ENCODE measurements at places on chromosomes 11 and 22.

DNA sequence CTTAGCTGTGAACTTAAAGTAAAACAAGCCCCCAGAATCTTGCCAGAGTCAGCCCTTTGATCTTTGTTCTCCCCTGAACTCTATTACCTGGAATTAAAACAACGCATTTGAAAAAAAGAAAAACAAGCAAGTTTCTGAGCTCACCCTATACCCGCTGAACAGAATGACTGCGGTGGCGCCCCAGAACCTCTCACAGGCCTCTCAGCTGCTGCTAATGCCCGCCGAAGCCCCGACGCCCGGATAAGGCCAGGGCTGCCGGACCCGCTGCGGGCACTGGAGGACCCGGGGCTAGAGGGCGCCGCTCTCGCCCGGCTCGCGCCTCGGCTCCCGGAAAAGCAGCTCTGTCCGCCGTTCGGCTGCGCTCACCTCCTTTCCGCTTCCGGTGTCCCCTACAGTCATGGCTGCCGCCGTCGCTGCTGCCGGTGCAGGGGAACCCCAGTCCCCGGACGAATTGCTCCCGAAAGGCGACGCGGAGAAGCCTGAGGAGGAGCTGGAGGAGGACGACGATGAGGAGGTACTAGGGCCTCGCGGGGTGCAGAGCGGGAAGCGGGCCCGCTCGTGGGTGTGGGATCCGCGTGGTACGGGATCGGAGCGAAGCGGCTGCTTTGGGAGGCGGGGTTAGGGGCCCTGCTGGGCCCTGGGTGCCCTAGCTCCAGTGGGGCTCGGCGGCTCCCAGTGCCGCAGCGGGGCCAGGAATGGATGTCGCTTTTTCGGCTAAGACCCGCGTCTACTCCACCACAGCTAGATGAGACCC lies at the start of gene TOMM22:
TSS of gene TOMM22 (plus strand) at position 376 of the 754 bp plus-strand sequence. CDS start at position 398, 22 bp downstream.
- peak; percentile 76 for DNase-seq

GRCh38 chr22:43376765-43377547 lies 33.8 kb upstream of the SCUBE1 start:
- DNase-seq, result no peak

GRCh38 chr11:125945011-125945796 lies 640 bp upstream of the VSIG10L2 start:
- no peak for DNase-seq

- DNase-seq, result no peak
These were observed 313.5 kb downstream of the BLID start for GRCh38 chr11:121802542-121802941.

DNA sequence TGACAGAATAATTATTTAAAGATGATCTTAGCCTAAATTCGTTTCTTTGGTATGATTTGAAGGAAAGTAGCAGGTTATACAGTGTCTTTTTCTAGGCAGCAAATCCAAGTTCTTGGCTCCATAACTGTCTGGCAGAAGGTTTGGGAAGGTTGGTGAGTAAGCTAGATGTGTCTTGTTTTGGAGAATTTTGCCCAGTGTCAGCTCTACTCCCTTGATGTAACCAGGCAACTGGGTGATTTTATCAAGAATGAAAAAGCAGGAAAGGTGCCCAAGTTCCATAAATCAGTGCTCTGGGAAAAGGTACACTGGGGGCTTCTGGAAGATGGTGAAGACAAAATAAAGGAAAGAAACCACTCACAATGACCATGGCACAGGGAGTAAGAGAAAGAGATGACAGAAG lies 71.5 kb upstream of the USP47 start:
- no peak for DNase-seq

GRCh38 chr11:61532134-61533038 lies 23.8 kb downstream of the LRRC10B start:
- DNase-seq, result no peak

DNA sequence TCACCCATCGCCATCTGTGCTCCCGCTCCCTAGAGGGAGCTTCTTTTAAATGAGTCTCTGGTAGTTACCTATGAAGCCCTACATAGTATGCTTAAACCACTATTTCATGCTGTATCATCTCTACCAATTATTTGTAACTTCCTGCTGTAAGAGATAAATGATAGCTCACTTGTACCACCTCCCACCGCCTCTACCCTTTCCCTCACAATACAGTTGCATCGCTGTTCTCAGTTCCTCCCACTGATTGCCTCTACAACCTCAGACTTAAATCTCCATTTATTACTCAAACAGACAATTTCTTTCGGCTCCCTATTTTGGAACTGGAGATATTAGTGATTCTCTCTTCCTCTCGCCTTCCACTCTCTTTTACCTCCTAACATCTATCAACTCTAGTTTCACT lies 222.9 kb upstream of the ZC3H12C start:
- no peak for DNase-seq

DNA sequence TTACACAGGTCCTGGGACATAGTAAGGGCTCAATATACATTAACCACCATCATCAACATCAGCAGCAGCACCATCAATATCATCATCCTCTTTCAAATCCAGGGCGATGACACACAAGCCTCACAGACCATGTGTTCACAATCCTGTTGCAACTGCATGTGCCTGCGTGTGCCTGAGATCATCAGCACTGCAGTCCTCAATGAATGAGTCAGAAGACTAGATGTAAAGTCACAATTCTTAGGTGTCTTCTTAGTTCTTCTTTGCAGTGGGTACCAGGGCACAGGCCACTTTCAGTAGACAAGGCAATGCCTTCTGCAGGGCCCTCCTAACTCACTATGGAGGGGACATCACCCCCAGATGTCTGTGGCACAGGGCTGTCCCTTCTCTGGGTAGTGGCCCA lies 111.1 kb downstream of the MYO18B start:
- DNase-seq, result no peak

DNA sequence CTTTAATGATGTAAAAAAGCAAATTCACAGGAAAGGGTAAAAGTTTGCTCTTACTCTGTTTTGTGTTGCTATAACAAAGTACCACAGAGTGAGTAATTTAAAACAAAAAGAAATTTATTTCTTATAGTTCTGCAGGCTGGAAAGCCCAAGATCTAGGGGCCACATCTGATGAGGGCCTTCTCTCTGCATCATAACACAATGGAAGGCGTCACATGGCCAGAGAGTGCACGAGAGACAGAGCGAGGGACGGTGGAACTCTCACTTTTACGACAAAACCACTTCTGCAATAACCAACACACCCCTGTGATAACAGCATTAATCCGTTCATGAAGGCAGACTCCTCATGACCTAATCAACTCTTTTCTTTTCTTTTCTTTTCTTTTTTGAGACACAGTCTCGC lies 31.1 kb downstream of the CD6 start:
- no peak for DNase-seq

DNA sequence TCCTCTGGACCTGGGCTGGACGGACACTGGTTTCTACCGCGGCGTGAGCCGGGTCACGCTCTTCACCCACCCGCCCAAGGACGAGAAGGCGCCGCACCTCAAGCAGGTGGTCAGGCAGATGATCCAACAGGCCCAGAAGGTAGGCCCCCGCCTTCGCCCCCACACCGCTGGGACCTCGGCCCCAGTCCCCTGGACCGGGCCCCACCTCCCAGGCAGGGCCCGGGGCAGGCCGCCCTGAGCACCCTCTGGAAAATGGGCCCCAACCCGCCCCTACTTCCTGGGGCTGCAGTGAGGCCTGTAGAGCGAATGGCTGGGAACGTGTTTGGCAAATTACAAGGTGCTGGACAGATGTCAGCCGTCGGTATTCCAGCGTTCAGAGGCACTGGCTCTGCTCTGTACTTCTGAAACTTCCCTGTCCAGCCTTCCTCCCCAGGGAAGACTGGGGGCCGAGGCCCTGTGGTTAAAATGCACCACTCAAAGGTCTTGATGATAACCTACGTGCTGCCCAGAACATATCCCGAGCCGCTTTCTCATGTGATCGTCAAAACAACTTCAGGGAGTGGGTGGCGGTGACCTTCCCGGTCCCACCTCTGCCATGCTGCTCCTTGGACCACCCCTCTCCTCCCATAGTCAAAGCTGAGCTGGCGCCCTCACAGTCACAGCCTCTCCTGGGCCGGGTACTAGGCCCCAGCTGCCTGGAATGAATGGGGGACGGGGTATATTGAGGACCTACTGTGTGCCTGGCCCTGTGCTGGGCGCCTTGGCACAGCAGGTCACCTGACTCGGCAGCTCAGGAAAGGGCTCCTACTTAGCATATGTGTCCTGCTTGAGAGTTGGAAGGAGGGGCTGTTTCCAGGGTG lies 869 bp downstream of the FAM83F start:
- DNase-seq, result no peak

DNA sequence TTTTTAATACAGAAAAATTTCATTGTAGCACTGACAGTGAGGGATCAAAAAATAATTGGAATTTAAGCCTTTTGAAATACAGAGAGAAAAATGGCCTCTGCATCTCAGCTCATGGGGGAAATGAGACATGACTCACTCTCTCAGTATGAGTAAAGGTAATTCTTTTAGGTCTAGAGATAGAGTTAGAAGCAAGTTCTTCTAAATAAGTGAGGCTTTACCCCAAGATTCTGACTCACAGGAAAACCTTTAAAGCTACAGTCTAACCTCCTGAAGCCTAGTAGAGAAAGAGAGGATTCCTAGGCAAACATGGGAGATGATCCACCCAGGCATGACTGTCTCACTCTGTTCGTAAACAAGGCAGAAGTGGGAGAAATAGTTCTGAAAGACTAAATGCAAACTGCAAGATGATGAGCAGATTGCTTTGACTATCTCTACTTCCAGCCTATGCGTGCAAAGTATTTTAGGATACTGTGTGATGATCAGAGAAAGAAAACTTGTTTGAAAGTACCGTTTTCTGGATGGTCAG lies 1003.3 kb upstream of the CCDC90B start:
- DNase-seq, result no peak

DNA sequence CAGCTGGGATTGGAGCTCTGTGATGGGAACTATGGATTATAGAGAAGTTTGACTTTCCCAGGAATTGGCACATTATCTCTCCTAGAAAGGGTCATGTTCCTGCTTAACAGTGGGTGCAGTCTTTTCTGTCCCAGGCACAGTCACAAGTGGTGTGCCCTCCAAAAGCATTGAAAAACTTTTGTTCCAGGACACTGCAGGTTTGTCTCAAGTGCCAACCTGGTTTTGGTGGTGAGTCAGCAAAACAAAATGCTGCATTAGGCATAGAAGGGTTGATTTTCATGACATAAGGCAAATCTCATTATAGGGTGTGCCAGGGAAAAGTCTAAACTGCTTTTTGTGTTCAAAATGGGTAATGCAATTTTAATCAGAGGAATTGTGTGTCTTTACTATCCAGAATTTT lies 4.9 kb downstream of the HTATIP2 start:
- DNase-seq, result no peak

DNA sequence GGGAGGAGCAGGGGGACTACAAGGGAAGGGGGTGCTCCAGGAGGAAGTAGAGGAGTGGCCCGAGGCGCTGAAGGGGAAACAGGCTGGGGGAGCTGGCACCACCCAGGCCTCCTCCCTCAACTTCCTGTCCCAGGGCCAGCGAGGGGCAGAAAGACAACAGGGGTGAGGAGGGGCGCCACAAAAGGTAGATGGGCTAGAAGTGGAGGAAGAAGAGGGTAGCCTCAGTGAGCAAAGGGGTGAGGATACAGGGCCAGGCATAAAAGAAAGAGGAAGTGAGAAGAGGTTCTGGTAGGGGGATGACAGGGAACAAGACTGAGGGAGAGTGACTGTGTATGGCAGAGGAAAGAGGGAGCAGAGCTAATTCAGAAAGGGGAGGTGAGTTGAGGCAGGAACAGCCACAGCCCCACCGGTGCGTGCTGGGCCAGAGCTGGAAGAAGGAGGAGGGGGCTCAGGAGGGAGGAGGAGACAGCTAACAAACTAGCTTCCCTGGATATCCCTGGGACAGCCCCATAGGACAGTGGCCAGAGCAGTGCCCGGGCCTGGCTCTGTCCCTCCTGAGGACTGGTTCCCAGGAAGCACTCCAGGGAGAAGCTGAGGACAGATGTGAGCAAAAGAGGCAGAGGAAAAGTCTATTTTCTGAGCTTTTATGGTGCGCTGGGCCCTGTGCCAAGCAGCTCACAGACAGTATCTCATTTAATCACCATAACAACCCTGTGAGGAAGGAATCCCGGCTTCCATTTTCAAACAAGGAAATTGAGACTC lies 8.5 kb downstream of the DCHS1 start:
- no peak for DNase-seq

GRCh38 chr11:119509282-119509841 lies 86.4 kb upstream of the THY1 start:
- DNase-seq, result no peak

DNA sequence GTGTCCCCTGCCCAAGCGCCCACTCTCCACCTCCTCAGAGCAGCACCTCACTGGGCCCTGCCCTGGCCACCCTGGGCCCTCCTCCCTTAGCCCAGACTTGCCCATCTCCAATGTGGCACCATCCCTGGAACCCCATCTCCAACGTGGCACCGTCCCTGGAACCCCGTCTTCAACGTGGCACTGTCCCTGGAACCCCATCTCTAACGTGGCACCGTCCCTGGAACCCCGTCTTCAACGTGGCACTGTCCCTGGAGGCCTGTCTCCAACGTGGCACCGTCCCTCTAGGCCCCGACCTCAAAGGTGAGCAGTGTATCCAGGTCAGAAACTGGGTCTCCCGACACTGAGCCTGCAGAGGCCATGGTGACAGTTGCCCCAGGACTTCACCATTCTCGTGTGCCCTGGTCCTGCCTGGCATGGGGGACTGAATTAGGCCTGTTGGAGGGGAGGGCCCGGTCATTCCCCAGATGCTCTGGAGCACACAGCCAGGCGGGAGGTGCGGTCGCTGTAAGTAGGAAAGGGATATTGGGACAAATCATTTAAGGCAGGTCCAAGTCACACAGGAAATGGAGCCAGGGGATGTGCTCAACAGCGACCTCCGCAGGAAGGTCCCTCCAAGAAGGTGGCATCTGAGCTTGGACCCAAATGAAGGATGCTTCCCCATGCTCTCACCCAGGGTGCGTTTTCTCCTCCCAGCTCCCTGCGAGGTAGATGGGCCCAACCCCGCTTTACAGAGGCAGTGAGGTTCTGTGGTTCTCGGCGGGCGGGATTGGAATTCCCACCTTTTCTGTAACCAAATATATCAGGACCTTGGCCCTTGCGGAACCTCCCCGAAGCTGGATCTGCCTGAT lies 2.4 kb upstream of the CTSD start:
- DNase-seq, result no peak

DNA sequence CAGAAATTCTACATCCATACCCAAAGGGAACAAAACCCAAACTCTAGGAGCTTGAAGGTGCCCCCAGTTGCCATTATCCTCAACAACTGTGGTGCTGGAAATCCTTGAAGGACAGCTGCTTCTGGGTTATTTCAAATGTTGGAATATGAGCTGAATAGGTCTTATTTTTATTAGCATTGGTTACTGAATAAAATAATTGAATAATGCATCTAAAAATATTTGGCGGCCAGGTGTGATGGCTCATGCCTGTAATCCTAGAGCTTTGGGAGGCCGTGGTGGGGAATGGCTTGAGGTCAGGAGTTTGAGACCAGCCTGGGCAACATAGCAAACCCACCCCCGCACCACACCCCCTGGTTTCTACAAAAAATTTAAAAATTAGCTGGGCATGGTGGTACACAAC lies 10.9 kb downstream of the PAMR1 start:
- no peak for DNase-seq

Measured in mesothelial cell of epicardium (in vitro differentiated cells).